Effector memory CD8-positive, alpha-beta T cell (primary cell): ENCODE measurements at places on chromosomes 7 and 10.

DNA sequence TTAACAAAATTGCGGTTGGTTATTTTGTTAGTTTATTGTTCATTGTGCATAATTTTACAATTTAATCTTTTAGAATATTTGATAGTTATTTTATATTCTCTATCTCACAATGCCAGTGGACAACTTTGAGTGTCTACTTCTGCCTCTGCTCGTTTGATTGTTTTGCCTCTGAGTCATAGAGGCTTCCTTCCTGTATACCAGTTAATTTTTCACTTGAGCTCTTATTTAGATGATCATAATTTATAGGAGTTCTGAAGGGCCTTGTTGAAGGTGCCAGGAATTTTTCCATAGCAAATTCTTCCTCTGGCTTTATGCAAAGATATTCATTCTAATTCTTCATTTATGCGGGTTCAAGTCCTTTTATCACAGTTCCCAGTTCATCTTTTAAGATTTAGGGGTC lies 5.2 kb upstream of the MALRD1 start:
- no peak for DNase-seq

- no peak for DNase-seq
Observed at GRCh38 chr10:88179831-88180230, 316.4 kb downstream of the PTEN start.

- DNase-seq = no peak
Observed at GRCh38 chr10:91164520-91165065, 55.9 kb upstream of the PCGF5 start.

- no peak for DNase-seq
Observed at GRCh38 chr7:74627661-74628411, 29.7 kb upstream of the GTF2I start.

GRCh38 chr10:43314626-43315495 lies 48.0 kb upstream of the RASGEF1A start:
- no peak for DNase-seq

- no peak for DNase-seq
Observed at GRCh38 chr7:115043605-115044004, 121.7 kb downstream of the MDFIC start.

- no peak for DNase-seq
Observed at GRCh38 chr10:62036186-62037081, 134.9 kb downstream of the ARID5B start.

GRCh38 chr10:42488416-42488815 lies 150.0 kb downstream of the ZNF33B start:
- no peak for DNase-seq

GRCh38 chr10:75544386-75544785 lies 113.0 kb downstream of the LRMDA start:
- DNase-seq = no peak

DNA sequence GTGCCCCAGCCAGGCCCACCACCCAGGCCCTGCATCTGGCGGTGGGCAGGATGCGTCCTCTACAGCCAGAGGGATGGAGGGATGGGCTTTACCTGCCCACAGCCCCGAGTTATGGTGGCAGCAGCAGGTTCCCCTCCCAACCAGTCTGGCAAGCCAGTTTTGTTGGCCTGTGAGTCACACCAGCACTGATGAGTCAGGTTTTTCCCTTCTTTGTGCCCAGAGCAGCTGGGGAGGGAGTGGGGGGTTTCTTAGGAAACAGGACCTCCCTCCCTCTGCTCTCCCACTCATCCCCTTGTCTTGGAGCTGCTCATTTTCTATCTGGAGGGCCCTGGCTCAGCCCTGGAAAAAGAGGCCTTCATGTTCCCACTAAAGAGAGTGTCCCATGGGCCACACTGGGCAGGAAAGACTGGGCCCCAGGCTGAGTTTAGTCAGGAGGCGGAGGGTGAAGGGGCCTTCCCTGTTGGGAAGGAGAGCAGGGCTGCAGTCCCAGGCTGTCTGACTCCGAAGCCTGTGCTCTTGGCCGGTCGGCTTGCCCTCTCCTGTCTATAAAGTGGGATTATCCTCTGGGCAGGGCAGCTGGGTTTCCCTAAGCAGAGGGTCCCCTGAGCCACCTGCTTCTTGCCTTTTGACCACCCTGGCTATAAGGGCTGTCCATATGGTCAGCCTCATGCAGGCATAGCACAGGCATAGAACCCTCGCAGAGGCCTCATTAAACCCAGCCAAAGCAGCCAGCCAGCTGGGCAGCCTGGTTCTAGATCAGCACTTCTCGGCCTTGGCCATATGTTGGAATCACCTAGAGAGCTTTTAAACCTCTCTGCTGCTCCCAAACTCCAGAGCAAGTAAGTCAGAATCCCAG lies 30.2 kb upstream of the ANKRD2 start:
- DNase-seq = no peak

GRCh38 chr10:118930614-118931013 lies 98.9 kb upstream of the NANOS1 start:
- DNase-seq = no peak

DNA sequence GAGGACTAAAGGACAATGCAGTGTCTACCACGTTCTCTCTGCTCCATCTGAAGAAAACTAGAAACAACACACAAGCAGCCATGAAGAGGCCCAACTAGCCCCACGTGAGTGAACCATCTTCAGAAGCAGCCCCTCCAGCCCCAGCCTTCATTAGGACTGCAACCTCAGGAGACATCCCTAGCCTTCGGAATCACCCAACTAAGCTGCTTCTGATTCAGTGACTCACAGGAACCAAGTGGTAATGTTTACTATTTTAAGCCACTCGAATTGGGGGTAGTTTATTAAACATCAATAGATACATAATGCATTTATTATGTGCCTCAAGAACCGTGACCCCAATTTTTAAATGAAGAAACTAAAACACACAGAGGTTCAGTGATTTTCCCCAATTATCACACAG lies 22.6 kb downstream of the ARHGAP12 start:
- DNase-seq = no peak

- DNase-seq = no peak
Observed at GRCh38 chr7:47458057-47458456, 123.9 kb downstream of the TNS3 start.

GRCh38 chr10:100447663-100448062 lies 15.1 kb upstream of the WNT8B start:
- no peak for DNase-seq

GRCh38 chr7:8719102-8719501 lies 285.7 kb downstream of the NXPH1 start:
- DNase-seq = no peak

- no peak for DNase-seq
Observed at GRCh38 chr10:73232887-73233286, 14.2 kb downstream of the DNAJC9 start.

- no peak for DNase-seq
Observed at GRCh38 chr7:41367967-41368882, 334.7 kb downstream of the INHBA start.
